ENCODE measurements at places on chromosomes 12 and 14.

DNA sequence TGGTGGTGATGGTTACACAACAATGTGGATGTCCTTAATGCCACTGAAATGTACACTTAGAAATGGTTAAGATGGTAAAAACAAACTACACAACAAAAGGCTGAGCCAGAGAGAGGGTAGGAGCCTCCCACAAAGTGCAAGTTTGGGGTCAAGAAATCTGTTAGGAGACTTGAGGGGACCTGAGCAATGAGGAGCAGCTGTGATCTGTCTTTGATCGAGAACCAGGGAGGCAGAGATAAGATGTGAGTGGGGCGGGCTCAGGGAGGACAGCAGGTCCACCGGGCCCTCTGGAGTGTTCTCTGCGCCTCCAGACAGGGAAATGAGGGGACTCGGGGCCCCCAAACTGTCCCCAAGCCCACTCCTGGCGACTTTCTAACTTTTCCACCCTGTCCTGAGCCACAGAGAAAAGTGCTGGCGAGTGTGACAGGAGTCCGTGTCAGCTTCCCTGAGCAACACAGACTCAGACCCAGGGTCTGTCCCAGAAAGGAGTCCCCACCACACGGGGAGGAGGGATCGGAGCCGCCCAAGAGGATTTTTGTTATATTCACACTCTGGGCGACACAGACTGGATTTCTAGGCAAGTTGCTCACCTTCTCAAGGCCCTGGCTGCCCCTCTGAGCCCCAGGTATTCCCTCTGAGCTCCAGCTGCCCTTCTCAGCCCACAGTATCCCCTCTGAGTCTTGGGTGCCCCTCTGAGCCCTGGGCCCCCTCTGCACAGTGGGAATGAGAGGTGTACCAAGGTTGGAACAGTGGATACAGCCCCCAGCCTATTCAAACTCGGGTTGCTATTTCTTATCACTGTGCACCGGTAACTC, 11.5 kb upstream of the SCARB1 start:
- DNase-seq, result no peak

DNA sequence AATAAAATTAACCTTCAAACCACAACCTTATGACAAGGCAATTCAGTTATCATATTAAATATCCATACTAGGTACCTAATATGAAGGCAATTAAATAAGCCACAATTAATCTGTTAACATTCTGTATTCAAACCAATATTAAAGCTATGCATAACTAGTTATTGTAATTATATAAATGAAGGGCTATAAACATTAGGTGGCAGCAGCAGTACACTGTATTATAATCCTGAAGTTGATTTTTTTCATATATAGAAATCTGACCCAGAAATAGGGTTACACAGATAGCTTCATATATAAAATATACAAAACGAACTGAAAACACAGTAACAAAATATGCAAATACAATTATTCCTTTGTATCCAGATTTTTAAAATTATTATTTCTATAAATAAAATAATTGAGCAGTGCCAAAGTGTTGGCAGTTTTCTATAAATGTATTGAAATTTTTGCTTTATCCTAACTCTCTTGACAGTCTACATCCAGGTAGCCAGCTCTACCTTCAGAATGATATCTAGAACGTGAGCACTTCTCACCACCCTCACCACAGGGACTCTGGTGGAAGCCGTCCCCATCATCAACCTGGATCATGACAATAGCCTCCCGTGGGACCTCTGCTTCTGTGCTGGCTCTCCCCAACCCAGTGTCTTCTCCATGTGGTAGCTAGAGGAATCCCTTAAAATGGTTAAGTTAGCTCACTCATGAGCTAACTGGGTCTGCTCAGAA, 136.2 kb downstream of the MED13L start:
- DNase-seq, result no peak

- no peak for DNase-seq
These were observed 166.2 kb downstream of the ADGRD1 start for GRCh38 chr12:131119936-131120335.

DNA sequence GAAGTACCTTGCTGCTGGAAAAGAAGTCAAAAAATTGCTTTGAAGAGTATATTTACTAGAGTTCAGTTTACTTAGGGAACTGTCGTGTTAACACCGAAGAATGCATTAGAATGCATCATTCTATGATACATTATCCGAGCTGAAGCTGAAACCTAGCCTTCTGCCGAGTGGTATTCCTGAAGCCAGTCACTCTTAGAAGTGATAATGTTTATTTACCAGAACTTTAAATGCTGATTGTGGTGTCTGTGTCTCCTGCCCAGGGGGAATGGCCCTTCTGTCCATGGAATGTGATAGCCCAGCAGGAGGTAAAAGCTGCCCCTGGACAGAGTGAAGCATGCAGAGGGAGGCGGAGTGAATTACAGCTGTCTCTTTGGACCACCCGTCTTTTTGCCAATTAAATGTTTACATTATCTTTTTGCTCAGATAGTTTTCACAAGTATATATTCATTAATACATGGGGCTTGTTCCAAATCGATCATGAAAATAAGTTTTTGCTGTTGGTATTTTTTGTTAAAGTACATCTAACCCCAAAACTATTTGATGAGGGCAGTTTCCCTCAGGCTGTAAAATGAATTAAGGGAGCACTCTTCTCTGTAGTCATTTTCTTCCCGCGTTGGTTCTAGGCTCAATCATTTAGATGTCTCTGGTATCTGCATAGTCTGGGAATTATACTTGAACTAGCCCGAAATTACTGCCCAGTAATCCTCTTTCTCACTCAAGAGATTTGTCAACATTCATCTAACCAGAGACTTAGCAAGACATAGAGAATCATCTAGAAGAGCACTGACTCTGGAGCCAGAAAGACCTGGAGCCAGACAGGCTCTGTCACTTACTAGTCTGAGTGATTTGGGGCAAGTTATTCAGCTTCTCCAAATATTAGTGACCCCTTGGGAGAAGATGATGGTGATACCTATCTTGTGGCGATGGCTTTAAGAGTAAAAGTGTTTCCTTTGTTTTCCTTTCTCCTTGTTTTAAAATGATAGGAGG, 147.6 kb downstream of the CRADD start:
- DNase-seq, result no peak

DNA sequence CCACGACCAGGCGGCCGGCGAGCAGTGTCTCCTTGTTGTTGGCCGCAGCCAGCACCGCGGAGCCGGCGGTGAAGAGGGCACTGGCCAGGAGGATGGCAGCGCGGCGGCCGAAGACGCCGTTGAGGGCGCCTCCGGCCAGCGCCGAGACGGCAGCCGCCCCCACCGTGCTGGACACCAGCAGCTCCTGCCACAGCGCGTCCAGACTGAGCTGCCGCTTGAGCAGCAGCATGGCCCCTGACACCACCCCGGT, 691 bp downstream of the SLC2A13 start:
- no peak for DNase-seq

GRCh38 chr12:94421868-94422740, 37.6 kb downstream of the CEP83 start:
- no peak for DNase-seq

- no peak for DNase-seq
These were observed 25.0 kb downstream of the SH2B3 start for GRCh38 chr12:111430433-111431353.

DNA sequence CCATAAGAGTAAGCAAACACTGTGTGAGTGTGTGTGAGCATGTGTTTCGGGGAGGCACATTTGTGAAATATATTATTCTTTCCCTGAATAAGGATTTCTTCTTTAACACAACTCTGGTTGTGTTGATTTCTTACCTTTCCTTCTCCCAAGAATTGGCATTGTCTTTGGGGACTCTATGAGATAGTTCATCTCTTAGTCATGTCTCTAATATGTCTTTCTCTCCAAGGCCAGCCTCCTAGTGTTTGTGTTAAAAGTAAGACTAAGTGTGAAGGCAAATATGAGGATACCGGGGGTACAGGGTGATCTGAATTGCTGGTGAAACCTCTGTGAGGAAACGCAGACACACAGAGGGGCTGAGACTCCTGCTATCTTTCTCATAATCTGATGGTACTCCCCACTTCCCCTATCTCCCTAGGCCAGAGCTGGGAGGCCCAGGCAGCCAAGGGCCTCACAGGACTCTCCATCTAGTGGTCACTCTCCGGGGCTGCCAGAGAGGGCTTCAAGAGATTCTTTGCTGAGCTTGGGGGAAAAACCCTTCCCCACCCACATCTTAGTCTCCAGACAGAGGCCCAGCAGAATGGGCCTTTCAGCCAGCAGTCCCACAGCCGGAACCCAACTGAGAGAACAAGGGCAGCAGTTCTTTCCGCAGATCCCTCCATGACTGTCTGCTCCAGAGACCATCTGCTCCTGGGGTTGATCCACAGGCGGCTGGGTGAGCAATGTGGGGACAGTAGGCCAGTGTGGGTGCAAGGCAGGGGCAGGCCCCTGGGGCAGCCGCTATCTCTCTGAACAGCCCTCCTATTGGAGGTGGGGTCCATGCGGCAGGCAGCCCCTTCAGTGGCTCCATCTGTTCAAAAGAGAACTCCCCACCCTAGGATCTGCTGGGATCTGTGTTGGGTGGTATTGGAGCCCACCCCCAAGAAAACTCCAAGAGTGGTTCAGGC, 5.8 kb upstream of the HOXC12 start:
- no peak for DNase-seq

DNA sequence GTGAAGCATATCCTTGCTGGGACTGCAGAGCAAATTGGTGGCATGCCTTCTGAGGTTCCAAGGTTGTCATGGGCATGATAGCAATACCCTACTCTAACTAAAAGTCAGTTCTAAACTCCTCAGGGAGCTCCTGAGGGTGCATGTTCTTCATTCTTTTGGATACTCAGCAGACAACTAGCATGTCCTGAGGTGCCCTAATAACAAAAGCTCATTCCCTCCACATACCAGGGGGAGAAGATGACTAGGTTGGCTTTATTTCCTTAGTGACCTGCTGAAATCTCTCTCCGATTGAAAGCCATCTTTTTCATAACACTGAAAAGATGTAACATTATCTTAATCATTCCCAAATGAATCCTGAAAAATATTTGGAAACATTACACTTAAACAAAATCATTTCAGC, 188.7 kb upstream of the IGF1 start:
- DNase-seq, result no peak

GRCh38 chr14:51872396-51872795, 12.0 kb downstream of the GNG2 start:
- no peak for DNase-seq

DNA sequence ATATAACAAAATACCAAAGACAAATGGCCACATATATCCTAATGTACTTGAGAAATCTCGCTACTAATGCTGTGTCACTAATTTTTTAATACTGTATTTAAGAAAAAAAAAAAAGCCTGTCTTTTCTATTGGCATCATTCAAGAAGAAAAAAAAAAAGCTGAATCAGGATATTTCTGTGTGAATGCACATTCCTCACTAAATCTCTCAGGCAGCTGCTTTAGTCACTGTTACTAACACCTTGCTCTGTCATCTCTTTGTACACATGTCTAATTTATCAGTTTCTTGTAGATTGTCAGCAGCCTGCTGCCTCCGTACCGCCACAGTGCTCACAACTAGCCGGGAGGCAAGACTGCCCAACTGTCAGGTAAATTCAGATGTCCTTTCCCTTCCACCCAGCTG, 32.0 kb upstream of the FGD4 start:
- no peak for DNase-seq

DNA sequence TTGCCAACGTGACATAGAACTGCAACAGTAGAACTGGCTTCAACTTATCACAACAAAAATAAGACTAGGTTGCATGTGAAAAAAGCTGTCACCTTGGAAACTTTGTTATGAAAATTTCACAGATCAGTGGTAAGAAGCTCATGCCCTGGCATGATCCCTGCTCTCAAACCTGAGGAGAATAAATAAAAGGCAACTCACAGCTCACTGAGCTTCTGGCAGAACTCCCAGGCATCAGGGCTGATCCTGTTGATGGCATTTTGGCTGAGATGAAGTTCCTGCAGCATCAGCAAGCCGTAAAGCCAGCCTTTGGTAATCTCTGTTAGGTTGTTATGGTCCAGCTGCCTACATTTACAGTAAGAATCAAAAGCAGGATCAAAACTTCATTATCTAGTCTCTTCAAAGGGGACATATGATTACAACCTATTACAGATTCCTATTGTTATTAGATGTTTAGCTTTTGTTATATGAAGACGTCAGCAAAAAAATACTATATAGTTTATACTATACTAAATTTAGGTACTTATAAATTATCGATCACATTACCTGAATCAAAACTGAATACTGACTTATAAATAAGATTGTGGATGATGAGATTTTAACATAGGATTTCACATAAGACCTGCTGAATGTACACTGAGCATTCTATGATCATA, 32.0 kb downstream of the LRIG3 start:
- no peak for DNase-seq

DNA sequence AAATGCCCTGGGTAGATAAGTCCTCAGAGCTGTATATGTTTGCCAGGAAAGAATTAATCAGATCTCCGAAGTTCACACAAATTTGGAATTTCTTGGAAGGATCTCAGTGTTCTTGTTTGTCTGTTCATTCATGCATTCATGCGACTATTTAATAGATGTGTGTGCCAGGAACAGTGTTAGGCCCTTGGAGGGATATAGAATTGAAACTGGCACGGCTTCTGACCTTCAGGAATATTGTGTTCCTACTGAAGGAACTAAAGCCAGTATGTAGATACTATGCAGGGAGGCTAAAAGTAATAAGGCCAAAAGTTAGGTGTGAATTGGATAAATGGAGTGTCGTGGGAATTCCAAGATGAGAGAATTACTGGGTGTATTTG, 166.0 kb upstream of the NOS1 start:
- DNase-seq, result no peak

DNA sequence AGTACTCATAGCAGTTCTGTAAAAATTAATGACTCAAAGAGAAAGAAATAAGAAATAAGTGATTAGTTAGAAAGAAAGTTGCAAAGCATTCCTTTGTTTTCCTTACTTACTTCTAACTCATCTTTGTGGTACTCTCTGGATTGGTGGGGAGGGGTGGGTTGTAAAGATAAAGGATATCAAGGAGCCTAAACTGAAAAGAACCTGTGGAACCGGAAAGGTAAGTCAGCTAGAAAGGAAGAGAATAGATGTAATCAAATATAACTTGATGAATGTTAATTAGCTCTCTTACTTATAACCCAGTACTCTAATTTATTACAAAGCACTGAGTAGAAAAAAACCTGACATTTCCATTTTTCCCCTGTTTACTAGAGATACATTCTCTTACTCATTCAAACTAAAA, 37.5 kb upstream of the KRR1 start:
- no peak for DNase-seq

- no peak for DNase-seq
These were observed 67.2 kb upstream of the ACSS3 start for GRCh38 chr12:81010641-81011040.

GRCh38 chr12:69024413-69024812, 91.4 kb upstream of the CPM start:
- DNase-seq, result no peak

GRCh38 chr14:68146818-68147217, 327.2 kb downstream of the RAD51B start:
- DNase-seq, result no peak

- no peak for DNase-seq
These were observed 69.5 kb downstream of the BTG1 start for GRCh38 chr12:92076101-92076500.

DNA sequence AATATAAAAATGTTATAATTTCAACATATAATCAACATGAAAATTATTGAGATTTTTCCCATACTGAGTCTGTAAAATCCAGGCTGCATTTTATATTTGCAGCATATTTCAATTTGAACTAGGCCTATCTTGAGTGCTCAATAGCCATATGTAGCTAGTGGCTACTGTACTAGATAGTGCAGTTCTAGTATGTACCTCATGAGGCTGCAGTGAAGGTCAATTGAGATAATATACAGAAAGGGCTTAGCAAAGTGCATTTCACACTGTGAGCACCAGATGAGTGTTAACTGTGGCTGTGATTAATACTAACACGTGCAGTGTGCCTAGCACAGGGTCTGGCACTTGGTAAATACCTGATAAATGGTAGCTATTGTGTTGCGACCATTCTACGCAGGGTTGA, 5.4 kb upstream of the SLC22A17 start:
- no peak for DNase-seq

Data from NCI-H1048 (cell line).